Activated CD8-positive, alpha-beta memory T cell treated with anti-CD3 and anti-CD28 coated beads for 48 hours (primary cell): ENCODE measurements at places on chromosomes 13 and 19.

GRCh38 chr19:45169602-45170001 is 8.4 kb downstream of the TRAPPC6A start:
- no peak for DNase-seq

- DNase-seq, result no peak
These were observed 1220.5 kb upstream of the SLC10A2 start for GRCh38 chr13:104286566-104287290.

- DNase-seq, result no peak
These were observed 15.5 kb upstream of the KCNN1 start for GRCh38 chr19:17951157-17951989.

DNA sequence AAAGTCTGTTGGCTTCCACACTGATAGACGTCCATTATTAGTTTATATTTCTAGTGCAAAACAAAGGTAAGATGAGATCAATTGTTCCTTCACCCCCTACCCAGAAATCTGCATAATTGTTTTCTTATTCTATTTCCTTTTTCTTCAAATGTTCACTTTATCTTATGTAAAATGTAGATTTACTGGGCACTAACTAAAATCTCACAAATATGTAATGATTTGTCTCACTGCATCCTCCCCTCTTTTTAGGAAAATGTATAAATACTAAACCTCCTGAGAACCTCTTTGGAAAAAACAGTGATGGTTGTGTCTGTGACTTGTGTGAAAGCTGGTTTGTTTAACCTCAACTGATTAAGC is 1377.2 kb upstream of the MIR17HG start:
- DNase-seq, result no peak

DNA sequence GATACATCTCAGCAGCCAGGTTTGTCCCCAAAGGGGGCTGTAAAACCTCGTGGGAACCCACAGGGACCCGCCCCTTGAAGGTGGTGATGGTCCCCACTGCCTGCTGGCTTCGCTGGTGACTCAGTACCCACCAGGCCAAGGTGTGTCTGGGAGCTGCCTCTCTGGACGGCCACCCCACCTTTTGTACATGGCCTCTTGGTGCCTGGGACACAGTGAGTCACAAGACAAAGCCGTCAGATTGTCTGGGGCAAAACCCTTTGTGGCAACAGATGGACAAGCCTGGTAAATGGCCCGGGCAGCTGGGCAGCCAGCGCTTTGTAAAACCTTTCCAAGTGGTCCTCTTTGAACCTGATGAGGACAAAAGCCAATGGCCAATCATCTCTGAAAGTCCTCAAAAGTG is 27.9 kb upstream of the KLF2 start:
- no peak for DNase-seq

DNA sequence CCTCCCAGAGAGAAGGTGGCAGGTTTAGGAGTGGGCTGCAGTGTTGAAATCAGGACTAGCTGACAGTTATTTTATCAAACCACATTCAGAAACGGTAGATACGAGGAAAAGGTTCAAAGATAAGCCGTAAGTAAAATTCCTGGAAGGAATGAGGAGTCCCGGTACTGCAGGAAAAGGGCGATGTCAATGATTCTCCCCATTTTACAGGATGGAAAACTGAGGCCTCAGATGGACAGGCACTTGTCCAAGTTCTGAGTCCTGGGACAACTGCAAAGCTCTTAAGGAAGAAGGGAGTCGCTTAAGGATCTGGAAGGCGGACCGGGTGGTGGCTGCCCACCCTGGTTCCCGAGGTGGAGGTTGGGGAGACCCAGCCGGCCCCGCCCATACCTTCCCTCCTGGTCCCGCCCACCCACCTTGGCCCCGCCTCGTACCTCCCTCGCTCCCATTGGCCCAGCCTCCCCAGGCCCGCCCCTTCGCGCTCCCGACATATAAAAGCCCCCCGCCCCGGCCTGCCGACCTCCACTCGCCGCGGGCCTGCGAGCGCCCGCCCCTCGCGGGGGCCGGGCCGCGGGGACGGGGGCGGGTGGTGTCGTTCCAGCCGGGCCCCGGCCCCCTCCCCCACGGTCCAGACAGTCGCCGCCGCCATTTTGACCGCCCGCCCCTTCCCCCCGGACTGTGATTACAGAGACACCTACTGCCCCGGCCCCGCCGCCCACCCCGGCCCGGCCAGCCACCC is 603 bp downstream of the RFX1 start:
- peak; percentile 84 for DNase-seq

GRCh38 chr13:112042496-112042895 is 24.5 kb upstream of the SOX1 start:
- DNase-seq, result no peak

- DNase-seq, result no peak
These were observed 7.3 kb upstream of the MAB21L1 start for GRCh38 chr13:35483761-35484160.
